ENCODE measurements at places on chromosomes 5 and 9.

- no peak for DNase-seq
These were observed 603.9 kb downstream of the CDH12 start for GRCh38 chr5:22249209-22249729.

DNA sequence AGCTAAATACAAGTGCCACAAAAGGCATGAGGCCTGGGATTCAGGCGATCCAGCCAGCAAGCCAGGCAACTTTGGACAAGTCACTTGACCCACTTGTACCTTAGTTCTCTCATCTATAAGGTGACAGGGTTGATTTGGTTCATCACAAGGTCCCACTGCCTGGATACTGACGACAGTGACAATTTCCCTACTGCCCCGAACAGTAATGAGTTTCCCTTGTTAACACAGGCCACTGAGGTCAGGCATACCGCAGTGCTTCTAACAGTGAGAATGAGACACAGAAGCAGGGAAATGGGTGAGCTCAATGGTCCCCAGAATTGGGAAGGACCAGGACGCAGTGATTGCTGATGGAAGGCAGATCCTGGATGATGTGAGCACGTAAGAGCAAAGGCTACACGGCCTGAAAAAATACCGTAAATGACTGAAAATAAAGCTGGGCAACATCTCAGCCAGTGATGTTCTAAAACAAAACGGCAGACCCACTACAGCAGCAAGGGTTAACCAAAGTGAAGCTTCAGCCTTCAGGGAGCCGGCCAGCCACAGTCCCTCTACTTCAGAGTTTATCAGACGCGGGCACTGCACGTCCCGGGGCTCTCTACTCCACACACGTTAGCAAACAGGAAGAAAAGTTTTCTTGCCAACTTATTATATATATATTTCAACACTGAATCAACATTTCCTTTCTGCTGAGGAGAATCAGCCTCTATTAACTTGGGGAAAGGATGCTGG lies 846 bp downstream of the MGAT1 start:
- DNase-seq, result no peak

DNA sequence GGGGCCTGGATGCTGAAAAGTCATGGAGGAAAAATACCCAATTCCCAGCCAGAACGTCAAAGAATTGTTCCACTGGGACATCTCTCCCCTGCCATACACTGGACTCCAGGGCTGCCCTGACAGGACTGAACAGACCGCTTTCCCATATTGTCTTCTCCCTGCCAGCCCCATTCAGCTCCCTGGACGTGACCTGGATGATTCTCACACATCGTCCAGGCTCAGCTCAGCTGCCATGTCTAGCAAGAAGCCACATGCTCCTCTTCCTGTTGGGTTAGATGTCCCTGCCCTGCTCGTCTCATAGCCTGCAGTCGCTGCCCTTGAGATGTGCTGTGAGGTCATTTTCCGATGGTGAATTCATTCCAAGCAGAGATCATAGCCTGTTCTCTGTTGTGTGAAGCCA lies 37.4 kb downstream of the FOXI1 start:
- no peak for DNase-seq

GRCh38 chr5:58048185-58048925 lies 411.5 kb downstream of the PLK2 start:
- DNase-seq, result no peak

GRCh38 chr5:32531885-32532520 lies 53.4 kb upstream of the SUB1 start:
- no peak for DNase-seq

DNA sequence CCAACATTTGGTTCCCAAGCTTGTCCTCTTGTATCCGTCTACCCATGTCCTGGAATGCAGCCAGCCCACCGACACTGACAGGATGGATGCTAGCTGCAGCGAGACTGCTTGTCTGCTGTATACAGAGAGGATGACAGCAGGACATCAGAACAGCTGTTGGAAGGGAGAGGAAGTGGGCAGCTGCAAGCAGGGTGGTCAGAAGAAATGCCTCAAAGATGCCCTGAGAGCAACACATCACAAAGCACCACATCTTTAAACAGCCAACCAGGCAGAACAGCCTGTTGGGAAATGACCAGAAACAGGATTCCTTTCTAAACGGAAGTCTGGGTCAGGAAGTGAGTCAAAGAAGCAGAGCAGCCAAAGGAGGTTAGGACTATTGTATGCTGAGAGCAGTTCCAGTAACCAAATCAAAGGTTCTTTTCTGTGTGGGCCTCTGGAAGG lies 219.1 kb downstream of the NDUFS4 start:
- no peak for DNase-seq
